ENCODE measurements at places on chromosomes 13 and 19.

GRCh38 chr19:39237200-39238184 lies 7.3 kb downstream of the IFNL3 start:
- no peak for DNase-seq

DNA sequence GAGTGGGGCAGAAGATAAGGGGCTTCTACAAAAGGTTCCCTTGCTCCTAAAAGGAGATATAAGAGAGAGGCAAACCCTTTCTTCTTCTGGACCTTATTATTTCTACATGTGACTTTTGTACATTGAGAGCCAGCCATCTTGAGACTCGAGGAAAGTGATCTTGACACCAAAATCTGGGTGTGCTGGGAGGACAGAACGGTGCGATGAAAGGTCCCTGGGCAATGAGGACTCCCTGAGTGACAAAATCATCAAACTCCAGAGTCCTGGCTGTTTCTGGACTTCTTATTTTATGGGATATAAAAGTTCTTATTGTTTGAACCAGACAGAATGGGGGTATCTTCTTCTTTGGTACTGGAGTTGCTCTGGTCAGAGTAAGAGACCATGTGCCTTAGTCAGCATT lies 411.0 kb downstream of the ZNF536 start:
- no peak for DNase-seq

- no peak for DNase-seq
Observed at GRCh38 chr13:101892296-101892695, 439.8 kb downstream of the ITGBL1 start.

GRCh38 chr19:37874784-37875183 lies 31.6 kb downstream of the WDR87 start:
- DNase-seq: no peak

DNA sequence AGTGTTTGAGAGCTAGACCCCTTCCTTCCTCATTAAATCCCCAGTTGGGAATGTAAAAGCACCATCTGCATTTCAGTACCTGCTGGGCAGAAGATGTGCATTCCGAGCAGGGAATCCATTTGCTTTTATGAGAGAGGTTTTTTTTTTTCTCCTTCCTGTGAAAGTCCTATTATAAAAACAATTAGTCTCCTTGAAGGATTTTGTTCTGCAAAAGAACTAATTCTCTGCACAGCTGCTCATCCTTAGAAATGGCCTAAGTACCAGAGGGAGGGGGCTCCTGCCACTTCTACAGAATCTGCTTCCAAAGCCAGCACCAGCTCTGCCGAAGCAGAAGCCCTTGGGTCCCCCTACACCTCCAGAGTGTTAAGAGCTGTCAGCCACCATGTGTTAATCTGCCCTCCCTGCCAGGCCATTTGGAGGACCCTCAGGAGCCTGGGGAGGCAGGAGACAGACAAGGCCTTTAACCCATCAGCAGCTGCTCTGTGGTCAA lies 36.4 kb upstream of the SERPINE3 start:
- DNase-seq: no peak

GRCh38 chr13:49165798-49166752 lies 54.1 kb upstream of the MLNR start:
- DNase-seq: no peak

DNA sequence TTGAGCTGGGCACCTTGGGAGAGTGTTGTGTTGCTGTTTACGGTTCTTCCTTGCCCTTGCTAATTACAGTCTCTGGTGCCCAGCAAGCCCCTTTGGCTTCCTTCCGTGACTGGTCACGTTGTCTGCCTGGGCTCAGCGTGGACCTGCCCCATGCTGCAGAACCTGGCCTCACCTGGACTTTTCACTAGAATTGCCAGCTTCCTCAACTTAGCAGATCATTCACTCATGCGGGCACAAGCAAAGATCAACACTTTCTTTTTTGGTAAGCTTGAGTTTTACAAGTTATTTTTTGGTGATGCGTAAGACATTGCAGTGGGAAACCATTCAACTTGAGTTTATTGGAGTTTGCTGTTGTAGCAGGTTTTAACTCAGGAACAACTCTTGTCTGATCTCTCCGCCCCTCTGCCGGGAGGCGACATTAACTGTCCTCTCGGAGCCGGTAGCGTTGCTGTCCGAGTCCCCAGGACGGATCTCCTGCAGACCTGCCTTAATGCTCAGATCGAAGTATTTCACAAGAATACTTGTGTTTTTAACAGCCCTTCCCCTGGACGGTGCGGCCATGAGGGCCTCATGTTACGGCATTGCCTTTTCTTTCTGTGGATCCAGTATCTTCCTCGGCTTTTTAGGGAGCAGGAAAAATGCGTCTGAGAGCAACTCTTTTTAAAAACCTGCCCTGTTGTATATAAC lies 15.7 kb upstream of the TEX29 start:
- DNase-seq: no peak

DNA sequence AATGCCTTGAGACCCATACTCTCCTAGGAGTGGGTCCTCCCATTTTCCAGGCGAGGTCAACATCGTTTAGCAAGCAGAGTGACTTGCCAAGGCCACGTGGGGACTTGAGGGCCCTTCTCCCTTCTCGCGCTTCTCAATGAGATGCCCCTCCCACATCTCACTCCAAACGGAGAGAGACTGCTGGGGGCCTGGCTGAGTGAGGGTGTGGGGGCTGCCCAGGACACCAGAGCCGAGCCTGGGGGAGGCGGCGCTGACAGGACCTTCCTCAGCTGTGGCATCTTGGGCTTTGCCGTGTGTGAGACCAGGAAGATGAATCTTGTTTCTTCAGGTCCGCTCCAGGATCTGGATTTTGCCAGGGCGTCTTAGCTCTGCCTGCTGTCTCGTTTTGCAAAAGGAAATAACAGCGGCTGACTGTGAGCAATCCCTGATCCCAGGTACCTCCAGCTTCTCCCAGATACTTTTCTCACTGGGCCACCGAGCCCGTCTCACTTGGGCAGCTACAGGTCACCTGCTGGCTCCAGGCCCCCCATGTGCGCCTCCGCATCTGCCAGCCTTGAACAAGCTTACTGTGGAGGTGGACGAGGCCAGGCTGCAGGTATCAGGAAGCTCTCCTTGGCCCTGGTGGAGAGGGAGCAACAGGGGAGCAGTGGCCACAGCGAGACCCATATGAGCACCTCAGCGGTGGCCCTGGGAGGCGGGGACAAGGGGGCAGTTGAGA lies 6.0 kb downstream of the COX6B2 start:
- no peak for DNase-seq

GRCh38 chr13:92196591-92197256 lies 798.3 kb downstream of the GPC5 start:
- no peak for DNase-seq

Data from RCC 7860 (cell line).